ENCODE measurements at places on chromosomes 4 and X.

DNA sequence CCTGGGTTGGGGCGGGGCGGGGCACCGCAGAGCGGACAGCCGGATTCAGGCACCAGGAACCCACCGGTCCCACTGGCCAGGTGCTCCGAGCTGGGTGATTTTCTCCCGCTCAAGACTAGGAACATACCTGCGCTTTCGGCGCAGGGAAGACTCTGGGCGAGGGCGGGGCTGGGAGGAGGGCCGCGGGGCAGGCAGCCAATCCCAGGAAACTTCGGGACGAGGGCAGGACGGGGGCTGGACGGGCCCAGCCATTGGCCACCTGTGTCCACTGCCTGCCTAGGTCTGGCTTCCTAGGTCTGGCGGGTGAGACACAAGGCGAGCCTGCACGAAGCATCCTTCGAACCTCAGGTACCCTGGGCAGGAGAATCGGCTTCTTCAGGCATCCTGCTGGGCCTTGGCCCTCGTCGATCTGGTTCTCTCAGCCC lies 274 bp upstream of the ERVMER34-1 start:
- H3K4me1 ChIP-seq: no peaks in the 10 kb centered on the region
- H3K27ac ChIP-seq: no peak overlapping the region
- peaks cover 12% of the 10 kb centered on the region for H3K27me3 ChIP-seq
- H3K4me3 ChIP-seq: peak overlapping the region; percentile 37
- H3K36me3 ChIP-seq: no peaks in the 10 kb centered on the region

DNA sequence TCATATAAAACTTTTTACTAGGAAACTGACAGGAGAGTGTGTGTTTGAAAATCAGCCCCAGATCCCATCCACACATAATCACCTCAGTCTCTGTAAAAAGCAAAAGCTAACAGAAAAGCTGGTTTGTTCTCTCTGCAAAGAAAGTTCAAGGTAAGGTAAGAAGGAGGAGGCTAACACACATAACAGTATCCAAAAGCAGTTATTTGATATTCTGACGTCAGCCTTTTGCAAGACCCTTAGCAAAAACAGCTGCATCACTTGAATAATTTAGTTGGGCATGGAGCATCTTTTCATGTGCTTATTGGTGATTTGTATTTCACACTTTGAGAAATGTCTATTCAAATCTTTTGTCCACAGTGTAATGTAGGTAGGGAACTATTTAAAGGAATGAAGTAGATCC lies 5.5 kb downstream of the TCEAL9 start:
- H3K27me3 ChIP-seq: no peaks in the 10 kb centered on the region
- no peak overlapping the region for H3K4me3 ChIP-seq
- peaks cover 5% of the 10 kb centered on the region for H3K36me3 ChIP-seq
- DNase-seq: no peak

- no peaks in the 10 kb centered on the region for H3K27me3 ChIP-seq
- no peak within 1 kb of the TSS for H3K4me3 ChIP-seq
Observed at GRCh38 chr4:68951078-68951805, at the start of gene UGT2A3. Gene UGT2A3, minus strand, starts transcription at chr4:68951804. Its CDS starts 44 bp downstream, at chr4:68951760.

- no peak for DNase-seq
- H3K27me3 ChIP-seq: no peaks in the 10 kb centered on the region
- peaks cover 13% of the 10 kb centered on the region for H3K4me1 ChIP-seq
- no peak overlapping the region for H3K4me3 ChIP-seq
- no peak overlapping the region for H3K27ac ChIP-seq
- H3K36me3 ChIP-seq: no peaks in the 10 kb centered on the region
Observed at GRCh38 chr4:126238013-126238412, 923.3 kb downstream of the FAT4 start.

- H3K27ac ChIP-seq: peak overlapping the region; percentile 39
- H3K4me1 ChIP-seq: peaks cover 63% of the 10 kb centered on the region
- H3K36me3 ChIP-seq: no peaks in the 10 kb centered on the region
- H3K27me3 ChIP-seq: no peaks in the 10 kb centered on the region
- no peak overlapping the region for H3K4me3 ChIP-seq
- peak; percentile 29 for DNase-seq
Observed at GRCh38 chr4:168637872-168638756, 141.3 kb downstream of the PALLD start.

DNA sequence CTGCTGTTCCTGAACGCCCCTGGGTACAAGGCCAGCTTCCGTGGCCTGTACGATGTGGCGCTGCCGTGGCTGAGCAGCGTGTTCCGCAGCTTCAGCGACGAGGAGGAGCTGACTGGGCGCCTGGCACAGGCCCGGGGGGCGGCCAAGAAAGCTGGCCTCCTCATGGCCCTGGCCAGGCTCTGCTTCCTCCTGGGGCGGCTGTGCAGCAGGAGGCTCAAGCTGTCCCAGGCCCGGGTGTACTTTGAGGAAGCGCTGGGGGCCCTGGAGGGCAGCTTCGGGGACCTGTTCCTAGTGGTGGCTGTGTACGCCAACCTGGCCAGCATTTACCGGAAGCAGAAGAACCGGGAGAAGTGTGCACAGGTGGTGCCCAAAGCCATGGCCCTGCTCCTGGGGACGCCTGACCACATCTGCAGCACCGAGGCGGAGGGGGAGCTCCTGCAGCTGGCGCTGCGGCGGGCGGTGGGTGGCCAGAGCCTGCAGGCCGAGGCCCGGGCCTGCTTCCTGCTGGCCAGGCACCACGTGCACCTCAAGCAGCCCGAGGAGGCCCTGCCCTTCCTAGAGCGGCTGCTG lies 28.2 kb downstream of the SH3TC1 start:
- H3K36me3 ChIP-seq: no peaks in the 10 kb centered on the region
- H3K4me3 ChIP-seq: no peak overlapping the region
- no peak for DNase-seq
- no peak overlapping the region for H3K27ac ChIP-seq

GRCh38 chr4:5143940-5144339 lies 92.7 kb downstream of the STK32B start:
- no peak overlapping the region for H3K27ac ChIP-seq
- H3K4me3 ChIP-seq: no peak overlapping the region
- H3K36me3 ChIP-seq: no peaks in the 10 kb centered on the region
- H3K4me1 ChIP-seq: no peaks in the 10 kb centered on the region

DNA sequence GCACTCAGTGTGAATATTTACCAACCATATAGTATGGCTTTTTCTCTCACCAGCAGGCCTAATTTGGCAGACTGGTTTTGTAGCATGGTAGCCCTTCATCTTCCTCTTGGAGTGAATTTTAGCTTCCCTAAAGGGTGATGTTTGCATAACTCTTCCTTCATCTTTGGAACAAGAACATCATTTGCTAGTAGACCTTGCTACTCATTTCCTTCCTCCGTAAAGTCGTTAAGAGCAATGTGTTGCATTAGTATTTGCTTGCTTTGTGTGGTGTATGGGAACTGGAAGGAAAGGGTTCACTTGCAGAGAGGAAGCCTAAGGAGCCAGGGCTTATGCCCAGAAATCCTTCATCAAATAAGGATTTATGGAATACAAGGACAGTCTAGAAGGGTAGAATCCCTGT lies 50.2 kb upstream of the PGRMC2 start:
- no peaks in the 10 kb centered on the region for H3K4me1 ChIP-seq
- H3K27me3 ChIP-seq: no peaks in the 10 kb centered on the region
- H3K36me3 ChIP-seq: no peaks in the 10 kb centered on the region
- H3K4me3 ChIP-seq: no peak overlapping the region

- H3K4me1 ChIP-seq: no peaks in the 10 kb centered on the region
- no peak overlapping the region for H3K27ac ChIP-seq
- H3K27me3 ChIP-seq: no peaks in the 10 kb centered on the region
- DNase-seq: no peak
Observed at GRCh38 chr4:171621646-171622045, 191.6 kb upstream of the GALNTL6 start.

DNA sequence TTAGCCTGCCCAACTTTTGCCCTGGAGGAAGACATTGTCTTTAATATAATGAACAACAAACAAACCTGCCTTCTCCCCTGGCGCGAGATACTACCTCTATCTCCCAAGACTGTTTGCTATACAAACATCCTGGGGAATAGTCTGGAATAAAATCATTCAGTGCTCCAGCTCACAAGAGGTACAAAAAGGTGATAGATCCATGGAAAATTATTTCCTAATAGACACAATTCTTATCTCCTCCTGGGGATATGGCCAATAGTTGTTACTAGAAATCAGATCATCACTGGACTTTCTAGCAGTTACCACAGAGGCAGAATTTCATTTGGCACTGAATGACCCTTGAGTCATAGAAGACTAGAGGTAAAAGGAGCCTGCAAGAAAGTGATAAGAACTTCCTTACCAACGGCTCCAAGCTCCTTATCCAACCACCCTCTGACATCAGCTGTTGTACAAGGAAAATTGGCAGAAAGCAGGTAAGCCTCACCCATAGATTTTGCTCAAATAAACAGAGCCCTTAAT lies 38.1 kb downstream of the MID1 start:
- no peaks in the 10 kb centered on the region for H3K36me3 ChIP-seq
- H3K27me3 ChIP-seq: no peaks in the 10 kb centered on the region
- DNase-seq: no peak
- H3K4me3 ChIP-seq: no peak overlapping the region
- H3K27ac ChIP-seq: no peak overlapping the region

- no peak overlapping the region for H3K27ac ChIP-seq
- H3K4me3 ChIP-seq: peak overlapping the region; percentile 30
- H3K36me3 ChIP-seq: no peaks in the 10 kb centered on the region
- peak; percentile 48 for DNase-seq
Observed at GRCh38 chr4:54091637-54092404, 8.1 kb upstream of the GSX2 start.

DNA sequence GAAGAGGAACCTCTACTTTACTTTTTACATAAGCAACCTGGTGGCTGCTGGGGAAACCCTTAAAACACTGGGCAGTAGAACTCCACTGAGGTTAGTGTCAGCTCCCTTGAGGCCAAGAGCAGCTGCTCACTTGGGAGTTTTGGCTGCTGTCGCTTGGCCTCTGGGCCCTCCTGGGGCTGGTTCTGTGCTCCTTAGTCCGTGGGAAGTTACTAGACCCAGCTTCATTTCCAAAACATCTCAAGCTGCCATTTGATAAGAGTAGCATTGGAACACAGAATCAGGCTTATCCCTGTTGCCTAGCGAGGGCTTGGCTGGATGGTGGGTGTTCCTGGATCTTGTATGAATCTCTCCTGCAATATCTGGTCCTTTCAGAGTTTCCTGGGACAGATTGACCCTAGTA lies 26.1 kb downstream of the RNF4 start:
- no peak overlapping the region for H3K4me3 ChIP-seq
- H3K4me1 ChIP-seq: peaks cover 4% of the 10 kb centered on the region
- DNase-seq: no peak
- H3K36me3 ChIP-seq: peaks cover 76% of the 10 kb centered on the region

DNA sequence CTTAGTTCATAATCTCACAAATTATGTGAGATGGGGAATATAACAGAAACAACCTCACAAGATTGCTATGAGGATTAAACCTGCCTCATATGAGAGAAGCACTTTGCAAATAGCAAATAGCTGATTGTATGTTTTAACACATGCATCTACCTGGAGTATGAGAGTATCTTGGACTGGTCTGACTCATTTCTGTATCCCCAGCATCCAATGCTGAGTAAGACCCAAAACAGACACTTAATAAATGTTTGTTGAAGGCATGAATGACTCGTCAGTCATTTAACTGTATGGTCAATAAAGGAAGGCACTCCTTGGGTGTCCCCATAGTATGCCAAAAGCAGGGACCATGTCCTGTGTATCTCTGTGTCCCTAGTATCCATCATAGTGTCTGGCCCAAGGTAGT lies 350.9 kb upstream of the F9 start:
- DNase-seq: no peak
- H3K27ac ChIP-seq: no peak overlapping the region
- H3K4me3 ChIP-seq: no peak overlapping the region
- H3K4me1 ChIP-seq: no peaks in the 10 kb centered on the region
- no peaks in the 10 kb centered on the region for H3K36me3 ChIP-seq

All from A673 (cell line).